ENCODE measurements at places on chromosomes 6 and 20. TPM values are rescaled to one million over a fixed set of nuclear protein-coding genes. Genes with fewer than 3 reads are reported as not detected.

DNA sequence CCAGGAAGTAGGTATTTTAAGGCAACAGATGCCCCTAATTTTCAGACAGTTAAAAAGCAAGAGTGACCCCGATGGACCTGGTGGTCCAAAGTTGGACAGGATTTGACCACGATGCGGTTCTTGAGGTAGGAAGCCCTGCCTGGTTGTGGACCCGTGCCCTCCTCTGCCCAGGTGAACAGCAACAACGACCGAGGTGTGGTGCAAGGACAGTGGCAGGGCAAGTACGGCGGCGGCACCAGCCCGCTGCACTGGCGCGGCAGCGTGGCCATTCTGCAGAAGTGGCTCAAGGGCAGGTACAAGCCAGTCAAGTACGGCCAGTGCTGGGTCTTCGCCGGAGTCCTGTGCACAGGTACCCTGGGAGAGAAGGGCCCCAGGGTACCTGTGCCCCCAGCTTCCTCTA is 18.7 kb downstream of the TGM6 start:
- no peak for DNase-seq
- H3K36me3 ChIP-seq, result no peaks in the 10 kb centered on the region
- H3K27me3 ChIP-seq, result no peaks in the 10 kb centered on the region
- no peak overlapping the region for H3K4me3 ChIP-seq
- no peaks in the 10 kb centered on the region for H3K4me1 ChIP-seq
- H3K27ac ChIP-seq, result no peak overlapping the region

- H3K36me3 ChIP-seq, result peaks cover 3% of the 10 kb centered on the region
- H3K4me3 ChIP-seq, result peak within 1 kb of the TSS; percentile 56
- H3K27me3 ChIP-seq, result no peaks in the 10 kb centered on the region
- peak; percentile 80 for DNase-seq
- peaks cover 3% of the 10 kb centered on the region for H3K4me1 ChIP-seq
These were observed at the start of gene MMP24 for GRCh38 chr20:35226126-35226883. TSS of gene MMP24 (plus strand) at chr20:35226690. CDS start at chr20:35226739, 49 bp downstream.

- no peaks in the 10 kb centered on the region for H3K4me1 ChIP-seq
- H3K36me3 ChIP-seq, result no peaks in the 10 kb centered on the region
- H3K27me3 ChIP-seq, result no peaks in the 10 kb centered on the region
- H3K27ac ChIP-seq, result no peak overlapping the region
These were observed 254.9 kb downstream of the CDKAL1 start for GRCh38 chr6:20789162-20789561.

The HRH3 gene
- total RNA-seq, result 4.5 TPM

The CHMP4B gene
- 66.3 TPM for total RNA-seq

The TCF15 gene
- total RNA-seq, result 6.9 TPM

Data from H1 (cell line).